Natural killer cell (primary cell): ENCODE measurements at places on chromosomes 3 and 15. TPM values are rescaled to one million over a fixed set of nuclear protein-coding genes. Genes with fewer than 3 reads are reported as not detected.

PTPN9 gene
- 33.0 TPM for total RNA-seq

PSTPIP1 gene
- 316 TPM for total RNA-seq

ANKDD1A gene
- 13.9 TPM for total RNA-seq

CFAP91 gene
- 0.14 TPM for total RNA-seq

COX5A gene
- total RNA-seq, result 76.9 TPM

LRRC3B gene
- total RNA-seq, result not detected

FBLN2 gene
- total RNA-seq, result 1.6 TPM

DNA sequence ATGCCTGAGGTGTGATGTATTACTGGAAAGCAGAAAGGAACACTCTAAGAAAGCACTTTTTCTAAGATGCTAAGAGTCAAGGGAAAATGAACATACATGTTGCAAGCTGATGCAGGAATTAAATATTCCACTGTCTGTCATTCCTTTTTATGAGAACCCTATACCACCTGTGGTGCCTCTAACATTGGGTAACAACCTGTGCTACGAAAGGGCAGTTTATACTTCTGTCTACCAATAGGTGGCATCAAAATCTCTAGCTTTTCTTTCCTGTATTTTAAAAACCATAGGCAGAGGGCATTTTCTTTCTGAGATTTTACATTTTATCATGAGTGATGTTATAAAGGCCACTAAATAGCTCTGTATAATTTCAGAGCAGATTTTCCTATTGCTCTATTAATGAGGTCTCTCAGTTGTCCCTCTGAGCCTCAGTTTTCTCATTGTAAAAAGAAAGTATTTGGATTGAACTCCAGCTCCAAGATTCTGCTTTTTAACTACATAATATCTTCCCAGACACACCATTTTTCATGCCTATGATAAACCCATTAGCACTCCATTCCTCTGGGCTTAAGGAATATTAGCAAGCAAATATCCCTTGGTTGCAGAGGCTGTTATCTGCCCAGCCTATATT, 3.5 kb upstream of the CPNE4 start:
- DNase-seq, result no peak

- DNase-seq, result no peak
Observed at GRCh38 chr3:41701191-41701698, 260.7 kb downstream of the ULK4 start.

GRCh38 chr15:90106522-90107117, 4.4 kb upstream of the IDH2 start:
- no peak for DNase-seq

DNA sequence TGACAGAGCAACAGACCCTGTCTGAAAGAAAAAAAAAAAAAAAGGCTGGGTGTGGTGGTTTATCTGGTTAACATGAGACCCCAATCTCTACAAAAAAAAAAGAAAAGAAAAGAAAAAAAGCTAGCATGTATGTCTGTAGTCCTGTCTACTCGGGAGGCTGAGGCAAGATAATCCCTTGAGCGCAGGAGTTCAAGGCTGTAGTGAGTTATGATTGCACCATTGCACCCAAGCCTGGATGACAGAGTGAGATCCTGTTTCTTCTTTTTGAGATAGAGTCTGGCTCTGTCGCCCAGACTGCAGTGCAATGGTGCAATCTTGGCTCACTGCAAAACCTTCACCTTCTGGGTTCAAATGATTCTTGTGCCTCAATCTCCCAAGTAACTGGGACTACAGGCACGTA, 8.4 kb upstream of the DHX30 start:
- DNase-seq, result no peak

- DNase-seq, result peak; percentile 42
Observed at GRCh38 chr15:42084465-42085235, 9.7 kb downstream of the PLA2G4D start.

DNA sequence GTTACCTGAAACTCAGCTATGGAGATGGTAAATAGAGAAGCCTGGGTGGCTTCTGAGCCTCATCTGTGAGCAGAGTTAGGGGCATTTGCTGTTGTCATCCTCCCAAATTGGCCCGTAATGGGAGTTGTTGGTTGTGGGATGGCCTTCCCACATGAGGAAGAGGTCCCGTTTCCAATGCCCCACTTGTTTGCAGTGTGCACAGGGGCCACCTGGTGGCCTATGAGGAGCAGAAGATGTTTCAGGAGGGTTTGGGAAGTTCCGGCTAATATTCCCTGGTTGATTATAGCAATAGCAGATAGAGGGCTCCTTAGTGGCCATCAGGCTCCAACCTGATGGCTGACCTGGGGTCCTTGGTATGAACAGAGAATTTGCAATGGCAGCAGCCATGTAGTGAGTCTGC, 1546.5 kb downstream of the OTOL1 start:
- no peak for DNase-seq

DNA sequence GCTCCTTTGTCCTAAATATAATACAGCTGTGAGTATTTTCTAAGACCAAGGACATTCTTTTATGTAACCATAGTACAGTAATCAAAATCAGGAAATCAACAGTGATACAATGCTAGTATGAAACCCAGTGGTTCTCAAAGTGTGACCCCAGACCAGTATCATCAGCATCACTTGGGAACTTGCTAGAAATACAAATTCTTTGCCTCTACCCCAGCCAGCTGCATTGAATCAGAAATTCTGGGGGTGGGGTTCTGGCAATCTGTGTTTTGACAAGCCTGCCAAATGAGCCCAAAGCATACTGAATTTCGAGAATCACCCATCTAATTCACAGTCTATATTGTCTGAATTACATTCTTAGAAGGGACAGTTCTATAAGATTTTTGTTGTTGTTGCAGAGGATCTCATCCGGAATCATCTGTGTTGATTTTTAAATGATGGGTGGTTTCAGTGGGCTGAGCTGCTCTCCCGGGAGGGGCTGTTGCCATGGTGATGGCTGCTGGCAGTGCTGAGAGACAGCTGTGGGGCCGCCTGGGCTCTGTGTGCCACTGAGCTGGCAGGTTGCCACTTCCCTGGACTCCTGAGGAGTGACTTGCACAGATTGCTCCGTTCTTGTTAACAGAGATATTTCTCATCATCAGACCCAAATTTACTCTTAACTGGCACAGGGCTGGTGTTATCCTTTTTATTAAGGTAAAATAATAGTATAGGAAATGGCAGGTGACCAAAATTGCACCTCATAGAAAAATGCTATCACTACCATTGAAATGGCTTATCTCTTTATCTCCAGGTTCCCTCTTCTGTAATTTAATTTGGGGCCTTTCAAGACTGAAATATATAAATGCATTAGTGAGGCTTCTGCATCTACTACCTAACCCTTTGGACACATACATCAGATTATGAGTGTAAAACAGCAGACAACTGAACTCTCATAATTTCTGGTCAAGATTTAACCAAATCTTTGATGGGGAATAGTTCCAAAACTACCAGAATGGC, 56.5 kb downstream of the NEK11 start:
- DNase-seq, result no peak

GRCh38 chr15:101646672-101647071, 5.5 kb downstream of the TM2D3 start:
- DNase-seq, result no peak

GRCh38 chr15:32718821-32719716, 1.3 kb downstream of the GREM1 start:
- no peak for DNase-seq

GRCh38 chr3:149581248-149581647, 76.6 kb downstream of the WWTR1 start:
- DNase-seq, result no peak

- DNase-seq, result no peak
Observed at GRCh38 chr15:51307811-51308210, 30.6 kb downstream of the CYP19A1 start.

DNA sequence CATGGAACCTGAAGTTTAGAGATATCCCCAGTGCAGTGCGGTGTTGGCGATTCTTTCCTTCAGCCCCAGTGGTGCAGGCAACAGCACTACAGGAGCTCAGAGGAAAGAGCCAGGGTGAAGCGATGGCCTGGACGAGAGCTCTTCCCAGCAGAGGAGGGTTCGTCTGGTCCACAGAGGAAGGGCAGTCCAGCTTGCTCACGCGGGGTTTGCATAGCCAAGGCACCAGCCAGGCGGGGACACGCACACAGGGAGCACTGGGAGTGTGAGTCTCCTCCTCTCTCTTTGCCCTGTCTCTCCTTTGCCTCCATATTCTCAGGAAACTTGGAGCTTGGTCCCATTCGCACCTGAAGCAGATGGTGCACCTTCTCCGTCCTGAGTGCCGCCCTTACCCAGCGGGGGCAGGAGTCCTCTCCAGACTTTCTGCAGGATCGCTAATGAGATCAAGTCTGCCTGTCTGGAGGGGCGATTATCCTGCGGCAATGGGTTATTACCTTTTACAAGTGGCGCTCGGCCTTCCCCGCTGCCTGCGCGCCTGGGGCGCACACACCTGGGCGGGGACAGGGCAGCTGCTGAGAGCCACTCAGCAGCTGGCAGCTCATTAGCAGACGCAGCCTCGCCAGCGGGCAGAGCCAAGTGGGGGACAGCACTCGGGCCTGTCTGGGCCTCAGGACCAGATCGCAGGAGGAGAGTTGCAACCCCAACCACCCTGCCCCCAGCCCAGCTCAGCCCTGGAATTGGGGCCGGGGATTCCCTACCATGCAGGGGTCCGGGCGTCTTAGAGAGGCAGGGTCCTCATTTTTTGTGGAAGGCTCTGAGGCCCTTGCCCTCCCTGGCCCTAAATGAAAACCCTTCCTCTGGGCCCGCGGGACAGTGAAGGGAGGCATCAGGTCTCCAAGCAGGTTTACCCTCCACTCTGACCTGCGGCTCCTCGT, 119.0 kb upstream of the MEF2A start:
- DNase-seq, result peak; percentile 10

- no peak for DNase-seq
Observed at GRCh38 chr15:36332301-36332700, 247.1 kb upstream of the CDIN1 start.

DNA sequence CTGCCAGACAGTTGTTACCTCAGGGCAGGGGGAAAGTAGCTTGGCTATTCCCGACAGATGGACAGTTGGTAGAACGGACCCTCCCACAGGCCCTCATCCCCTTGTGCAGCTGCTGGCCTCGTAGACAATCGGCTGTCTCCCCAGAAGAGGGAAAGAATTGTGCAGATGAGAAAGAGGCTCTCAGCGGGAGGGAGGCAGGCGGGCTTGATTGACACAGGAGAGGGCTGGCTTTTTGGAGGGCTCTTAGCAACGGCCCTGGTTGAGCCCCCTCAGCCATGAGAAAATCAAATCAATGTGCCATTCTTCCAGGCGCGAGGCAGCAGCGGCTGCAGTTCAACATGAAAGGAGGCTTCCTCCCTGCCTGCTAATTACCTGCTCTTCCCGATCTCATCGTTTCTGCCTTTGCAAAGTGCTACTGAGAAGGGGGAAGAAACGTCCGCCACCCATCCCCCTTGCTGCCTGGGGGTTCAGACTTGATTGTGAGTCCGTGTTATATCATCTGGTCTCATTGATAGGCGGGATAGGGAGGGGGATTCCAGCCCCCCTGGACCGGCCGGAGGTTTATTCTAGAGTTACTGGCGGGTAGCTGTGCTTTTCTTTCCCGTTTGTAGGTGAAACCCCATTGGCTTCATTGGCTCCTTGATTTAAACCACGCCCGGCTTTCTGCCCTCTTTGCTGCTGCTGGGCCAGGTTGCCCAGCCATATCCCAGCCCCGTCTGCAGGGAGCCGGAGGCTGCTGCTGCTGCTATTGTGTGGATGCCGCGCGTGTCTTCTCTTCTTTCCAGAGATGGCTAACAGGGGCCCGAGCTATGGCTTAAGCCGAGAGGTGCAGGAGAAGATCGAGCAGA, at the start of gene TAGLN3:
TAGLN3 (plus strand) TSS at position 287 of the 848 bp plus-strand sequence; CDS start at position 788, 501 bp downstream.
- DNase-seq, result no peak

- DNase-seq, result no peak
Observed at GRCh38 chr15:49137861-49138260, 17.5 kb downstream of the COPS2 start.

GRCh38 chr3:104856741-104857140, 510.0 kb upstream of the ALCAM start:
- no peak for DNase-seq

DNA sequence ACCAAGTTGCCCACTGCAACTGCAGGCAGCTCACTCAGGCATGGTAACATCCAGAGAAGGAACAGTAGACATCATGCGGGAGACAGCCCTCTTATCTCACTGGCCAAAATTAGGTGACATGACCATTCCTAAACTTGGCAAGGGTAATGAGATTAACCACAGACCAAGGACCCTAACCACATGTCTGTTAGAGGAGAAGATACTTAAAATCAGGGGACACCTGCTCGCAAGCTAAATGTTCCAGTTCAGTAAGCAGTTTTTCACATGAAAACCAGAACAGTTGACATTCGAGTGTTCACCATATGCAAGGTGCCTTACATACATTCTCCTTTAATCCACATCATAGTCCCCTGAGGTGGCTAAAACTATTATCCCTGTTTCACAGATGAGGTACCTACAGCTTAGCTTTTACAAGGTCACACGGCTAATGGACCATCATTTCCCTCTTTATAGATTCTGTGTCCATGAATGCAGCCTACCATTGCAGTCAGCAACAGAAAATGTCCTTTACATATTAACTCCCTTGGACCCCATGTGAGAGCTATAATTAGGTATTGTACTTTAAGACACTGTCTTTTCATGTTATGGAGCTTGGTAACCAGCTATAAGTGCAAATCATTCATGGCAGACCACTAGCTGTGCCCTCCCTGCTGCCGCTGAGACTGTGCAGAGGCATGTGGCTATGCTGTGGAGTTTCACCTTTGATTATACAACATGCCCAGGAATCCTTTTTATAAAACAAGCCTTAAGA, 154.1 kb downstream of the LIPC start:
- DNase-seq, result no peak

- DNase-seq, result no peak
Observed at GRCh38 chr3:155313300-155313699, 19.8 kb upstream of the STRIT1 start.
